ENCODE measurements at places on chromosomes 11 and 22. TPM values are rescaled to one million over a fixed set of nuclear protein-coding genes. Genes with fewer than 3 reads are reported as not detected.

OR5A1 gene
- not detected for total RNA-seq

LRRN4CL gene
- total RNA-seq: 0.23 TPM

FOSL1 gene
- total RNA-seq: 6.2 TPM

SH3BP1 gene
- 46.5 TPM for total RNA-seq

MUC2 gene
- total RNA-seq: not detected

NUP50 gene
- total RNA-seq: 21.4 TPM

ALDH3B1 gene
- total RNA-seq: 34.4 TPM

KRTAP5-1 gene
- total RNA-seq: not detected

PKP3 gene
- total RNA-seq: 0.69 TPM

RTL10 gene
- 15.8 TPM for total RNA-seq

PRG3 gene
- not detected for total RNA-seq

TBX1 gene
- total RNA-seq: not detected

JAML gene
- total RNA-seq: not detected

CRYBA4 gene
- not detected for total RNA-seq

FAM83F gene
- total RNA-seq: not detected

RIBC2 gene
- total RNA-seq: 0.30 TPM

KCNK4 gene
- not detected for total RNA-seq

CFAP300 gene
- 5.3 TPM for total RNA-seq

APOL5 gene
- total RNA-seq: not detected

MPEG1 gene
- not detected for total RNA-seq

SNAP29 gene
- total RNA-seq: 7.1 TPM

DENND5A gene
- total RNA-seq: 259 TPM

C22orf39 gene
- total RNA-seq: 15.1 TPM

KBTBD4 gene
- 17.6 TPM for total RNA-seq

CNTF gene
- 3.1 TPM for total RNA-seq

GNG3 gene
- not detected for total RNA-seq

BACE1-AS gene
- total RNA-seq: 4.7 TPM

C11orf87 gene
- under 0.01 TPM for total RNA-seq

MUC6 gene
- not detected for total RNA-seq

INS gene
- total RNA-seq: not detected

UCP3 gene
- 0.30 TPM for total RNA-seq

CCDC89 gene
- 2.5 TPM for total RNA-seq

GLB1L2 gene
- total RNA-seq: 0.32 TPM

TIGD3 gene
- total RNA-seq: 0.30 TPM

DKK3 gene
- total RNA-seq: 328 TPM

HEPHL1 gene
- total RNA-seq: 0.09 TPM

CHEK2 gene
- 26.8 TPM for total RNA-seq

CELSR1 gene
- total RNA-seq: 7.3 TPM

DDX25 gene
- not detected for total RNA-seq

Measured in smooth muscle cell of the umbilical artery (primary cell).